ENCODE measurements at places on chromosomes 4 and X.
A peak's percentile ranks its signal among the peaks of the same experiment; 100 is the strongest.

GRCh38 chrX:105221374-105221773, 880 bp upstream of the TEX13A start:
- no peak for DNase-seq

- DNase-seq: peak; percentile 49
Observed at GRCh38 chr4:179095585-179096221, 1653.5 kb upstream of the AGA start.

- DNase-seq: no peak
Observed at GRCh38 chr4:181820553-181820952, 422.6 kb upstream of the TENM3 start.

DNA sequence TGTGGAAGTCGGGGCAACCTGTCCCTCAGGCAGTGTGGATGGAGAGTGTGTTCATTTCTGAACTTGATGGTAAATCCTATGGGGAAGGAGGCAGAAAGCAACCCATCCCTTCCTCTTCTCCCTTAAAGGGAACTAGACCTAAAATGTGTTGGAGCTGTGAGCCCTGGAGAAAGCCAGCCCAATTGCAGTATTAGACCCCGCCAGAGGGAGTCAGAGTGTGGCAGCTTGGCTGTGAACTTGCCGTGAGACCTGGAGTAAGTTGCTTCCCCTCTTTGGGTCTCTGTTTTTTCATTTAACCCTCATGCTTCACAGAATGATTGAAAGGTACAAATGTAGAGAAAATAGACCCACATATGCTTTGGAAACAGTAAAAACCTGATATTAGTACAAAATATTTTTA, 108.7 kb upstream of the PAK3 start:
- no peak for DNase-seq

DNA sequence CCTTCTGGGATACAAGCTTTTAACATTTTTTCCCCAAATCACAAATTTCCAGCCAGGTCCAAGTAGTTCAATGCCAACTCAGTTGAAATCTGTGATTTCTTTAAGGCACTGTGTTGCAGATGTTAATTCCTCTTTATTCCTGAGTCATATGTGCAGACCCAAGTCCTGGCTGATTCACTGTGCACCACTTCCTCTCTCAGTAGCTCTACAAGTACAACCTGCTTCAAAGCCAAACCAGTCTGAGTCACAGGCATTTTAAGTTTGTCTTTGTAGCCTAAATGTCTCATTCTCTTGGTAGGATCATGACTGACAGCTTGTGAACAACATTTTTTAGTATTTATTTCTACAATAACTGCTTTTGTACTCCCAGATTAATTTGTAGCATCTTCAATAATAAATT, 165.6 kb upstream of the S100G start:
- DNase-seq: peak; percentile 95

DNA sequence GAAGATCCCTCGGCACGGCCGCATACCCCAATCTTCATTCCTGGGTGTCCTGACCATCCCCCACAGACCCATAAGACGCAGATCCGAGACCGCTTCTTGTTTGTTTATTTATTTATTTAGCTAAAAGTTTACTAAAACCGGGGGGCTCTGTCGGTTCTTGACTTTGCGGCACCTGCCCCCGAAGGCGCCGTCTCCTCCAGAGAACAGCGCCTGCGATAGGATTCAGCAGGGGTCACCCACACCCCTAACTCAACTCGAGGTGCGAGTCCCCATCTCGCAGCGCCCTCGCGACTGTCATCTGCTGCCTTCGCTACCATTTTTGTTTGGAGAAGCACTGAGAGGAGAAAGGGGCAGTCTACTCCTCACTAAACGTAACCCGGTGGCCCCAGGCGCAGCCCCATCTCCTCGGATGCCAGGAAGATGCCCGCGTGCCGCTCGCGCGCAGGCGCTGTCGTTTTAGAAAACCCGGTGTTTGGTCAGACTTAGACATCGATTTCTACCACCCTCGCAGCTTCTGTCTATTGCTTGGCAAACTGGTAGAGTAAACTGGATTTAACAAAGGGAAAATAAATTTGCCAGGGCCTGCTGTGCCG, 18.9 kb upstream of the GPR101 start:
- DNase-seq: no peak

DNA sequence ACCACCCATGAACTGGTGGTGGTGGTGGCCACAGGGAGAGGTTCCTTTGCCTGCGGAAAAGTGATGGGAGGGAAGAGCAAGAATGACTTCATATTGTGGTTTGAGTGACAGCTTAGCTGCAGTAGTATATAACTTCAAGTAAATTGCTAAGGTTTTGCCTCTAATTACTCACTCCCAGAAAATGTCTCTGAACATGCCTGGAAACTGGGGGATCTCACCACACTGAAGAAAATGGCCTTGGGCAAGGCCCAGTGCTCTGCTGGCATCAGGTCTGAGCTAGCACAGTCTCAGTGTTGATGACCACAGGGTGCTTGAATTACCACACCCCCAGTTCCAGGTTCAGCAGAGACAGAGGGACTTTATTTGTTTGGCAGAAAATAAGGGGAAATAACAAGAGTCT, 2085.4 kb downstream of the ARAP2 start:
- peak; percentile 2 for DNase-seq

DNA sequence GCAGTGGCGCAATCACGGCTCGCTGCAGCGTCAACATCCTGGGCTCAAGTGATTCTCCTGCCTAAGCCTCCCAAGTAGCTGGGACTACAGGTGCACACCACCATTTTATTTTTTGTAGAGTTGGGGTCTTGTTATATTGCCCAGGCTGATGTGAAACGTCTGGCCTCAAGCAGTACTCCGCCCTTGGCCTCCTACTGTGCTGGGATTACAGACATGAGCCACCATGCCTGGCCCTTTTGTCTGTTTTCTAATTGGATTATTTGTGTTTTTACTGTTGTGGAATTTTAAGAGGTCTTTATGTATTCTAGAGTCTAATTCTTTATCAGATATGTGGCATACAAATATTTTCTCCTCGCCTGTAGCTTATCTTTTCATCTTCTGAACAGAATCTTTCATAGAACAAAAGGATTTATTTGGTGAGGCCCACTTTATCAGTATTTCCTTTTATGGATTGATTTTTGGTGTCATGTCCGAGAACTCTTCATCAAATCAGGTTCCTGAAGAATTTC, 18.9 kb downstream of the PLS3 start:
- DNase-seq: no peak

- no peak for DNase-seq
Observed at GRCh38 chr4:176448761-176449160, 129.0 kb downstream of the SPCS3 start.

DNA sequence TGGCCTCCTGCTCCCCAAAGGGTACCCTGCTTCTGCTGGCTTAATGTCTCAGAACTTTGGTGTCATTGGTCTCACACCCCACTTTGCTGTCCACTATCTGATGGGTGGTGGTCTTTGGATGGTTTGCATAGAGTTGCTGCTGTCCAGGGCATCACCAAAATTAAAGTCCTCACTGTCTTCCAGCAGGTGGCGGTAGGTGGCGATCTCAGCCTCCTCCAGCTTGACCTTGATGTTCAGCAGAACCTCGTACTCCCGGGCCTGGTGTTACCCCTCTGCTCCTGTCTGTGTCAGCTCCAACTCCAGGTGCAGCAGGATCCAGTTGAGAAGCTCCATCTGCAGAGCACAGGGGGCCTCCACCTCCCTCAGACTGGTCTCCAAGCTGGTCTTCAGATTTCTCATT, 1169.5 kb upstream of the PABPC4L start:
- no peak for DNase-seq

DNA sequence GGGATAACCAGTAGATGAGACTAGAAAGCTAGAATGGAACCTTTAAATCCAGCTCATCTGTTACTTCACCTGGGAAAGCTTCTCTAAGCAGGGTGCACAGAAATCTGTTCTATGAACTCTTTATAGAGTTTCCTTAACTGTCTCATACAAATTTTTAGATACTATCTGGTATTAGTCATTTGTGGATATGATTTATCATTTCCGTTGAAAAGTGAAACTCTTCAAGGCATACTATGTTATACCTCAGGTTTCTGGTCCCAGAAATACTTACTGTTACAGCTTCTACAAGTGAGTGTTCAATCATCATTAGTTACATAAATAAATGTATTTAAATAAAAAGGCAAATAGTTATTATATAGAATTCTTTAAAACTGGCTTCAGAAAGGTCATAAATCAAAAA, 298.3 kb upstream of the AGA start:
- DNase-seq: peak; percentile 16

DNA sequence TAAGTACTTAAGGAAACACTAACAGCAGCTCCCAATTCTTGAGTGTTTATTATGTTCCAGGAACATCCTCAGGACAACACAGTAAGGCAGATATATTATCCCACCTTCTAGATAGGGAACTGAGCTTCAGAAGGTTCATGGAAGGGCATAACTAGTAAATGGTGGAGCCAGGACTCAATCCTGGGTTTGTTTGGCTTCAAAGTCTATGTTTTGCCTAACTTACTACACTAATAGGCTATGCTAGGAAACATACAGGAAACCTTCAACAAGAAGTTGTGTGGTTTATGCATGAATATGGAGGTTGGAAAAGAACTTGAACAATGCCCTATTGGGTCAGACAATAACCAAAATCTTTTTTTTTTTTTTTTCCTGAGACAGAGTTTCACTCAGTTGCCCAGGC, 72.5 kb upstream of the GPR34 start:
- DNase-seq: no peak

DNA sequence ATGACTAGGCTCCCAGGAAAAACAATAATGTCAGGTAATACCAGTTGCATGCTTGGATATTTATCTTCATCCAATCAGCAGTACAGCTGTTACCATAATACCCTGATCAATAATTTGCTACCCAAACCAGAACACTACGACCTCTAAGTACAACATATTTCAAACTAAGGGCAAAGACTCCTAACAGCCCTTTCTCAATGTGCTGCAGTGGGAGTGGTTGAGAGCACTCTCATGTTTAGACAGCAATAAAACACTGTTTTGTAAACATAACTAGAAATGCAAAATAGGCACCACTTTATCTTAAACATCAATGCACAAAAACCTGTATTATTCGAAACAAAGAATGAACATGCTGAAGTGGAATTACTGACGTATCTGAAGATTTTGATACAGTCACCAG, 28.9 kb downstream of the PPARGC1A start:
- no peak for DNase-seq

DNA sequence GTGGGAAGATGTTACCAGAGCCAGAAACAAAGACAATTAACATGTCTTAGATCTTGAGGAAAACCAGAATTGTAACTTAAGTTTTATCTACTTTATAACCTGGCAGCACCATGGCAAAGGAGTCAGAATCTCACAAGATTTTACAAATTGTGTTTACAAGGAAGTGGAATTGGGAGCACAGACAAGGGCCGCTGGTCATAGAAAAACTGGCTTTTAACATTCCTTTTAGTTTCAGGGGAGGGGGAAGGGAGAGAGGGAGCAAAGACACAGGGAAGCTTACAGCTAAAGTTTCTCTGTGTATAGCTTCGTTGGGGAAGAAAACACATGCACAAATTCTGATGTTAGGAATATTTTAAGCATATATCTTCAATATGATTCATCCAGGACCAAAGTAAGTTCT, 10.3 kb upstream of the UGT2B11 start:
- no peak for DNase-seq
